Left hindlimb (tissue), 1 donor: ENCODE measurements at places on chromosomes 7 and 10.

- no peak for DNase-seq
These were observed 76.5 kb downstream of the FAM13C start for GRCh38 chr10:59285848-59286247.

- no peak for DNase-seq
These were observed 62.8 kb downstream of the CUBN start for GRCh38 chr10:17066807-17067206.

DNA sequence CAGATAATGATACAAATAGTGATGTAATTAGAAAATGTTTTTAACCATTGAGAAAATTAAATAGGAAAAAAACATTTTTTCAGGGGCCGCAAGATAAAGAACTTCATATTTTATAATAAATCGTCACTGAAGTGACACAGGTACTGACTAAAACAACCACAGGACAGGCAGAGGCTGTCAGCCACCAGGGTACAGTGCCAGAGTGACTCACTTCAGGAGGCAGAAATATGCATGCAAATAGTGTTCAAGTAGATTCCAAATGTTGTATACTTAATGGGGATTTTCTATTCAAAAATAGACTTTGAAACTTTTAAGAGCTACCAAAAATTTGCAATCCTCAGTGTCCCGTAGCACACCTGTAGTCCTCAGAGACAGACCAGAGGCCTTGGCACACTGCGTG lies 68.6 kb downstream of the FRMPD2 start:
- no peak for DNase-seq

DNA sequence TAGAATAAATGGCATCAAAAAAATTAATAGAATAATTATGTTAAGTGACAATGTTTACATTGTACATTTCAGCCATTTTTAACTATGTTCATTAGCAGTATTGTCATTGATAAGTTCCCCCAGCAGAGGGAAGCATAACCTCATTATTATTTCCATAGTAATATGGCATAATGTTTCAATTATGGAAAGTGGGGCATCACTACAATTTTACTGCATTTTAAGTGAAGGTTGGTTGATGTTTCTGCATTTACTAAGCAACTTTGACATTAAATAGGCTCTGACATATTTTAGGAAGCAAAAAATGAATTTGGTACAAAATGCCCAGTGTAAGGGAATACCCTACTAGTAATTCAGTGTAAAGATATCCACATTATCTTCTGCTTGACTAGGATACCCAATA lies 218.3 kb downstream of the SEMA3A start:
- DNase-seq, result no peak

GRCh38 chr7:132080467-132080866 lies 495.8 kb downstream of the PLXNA4 start:
- no peak for DNase-seq

DNA sequence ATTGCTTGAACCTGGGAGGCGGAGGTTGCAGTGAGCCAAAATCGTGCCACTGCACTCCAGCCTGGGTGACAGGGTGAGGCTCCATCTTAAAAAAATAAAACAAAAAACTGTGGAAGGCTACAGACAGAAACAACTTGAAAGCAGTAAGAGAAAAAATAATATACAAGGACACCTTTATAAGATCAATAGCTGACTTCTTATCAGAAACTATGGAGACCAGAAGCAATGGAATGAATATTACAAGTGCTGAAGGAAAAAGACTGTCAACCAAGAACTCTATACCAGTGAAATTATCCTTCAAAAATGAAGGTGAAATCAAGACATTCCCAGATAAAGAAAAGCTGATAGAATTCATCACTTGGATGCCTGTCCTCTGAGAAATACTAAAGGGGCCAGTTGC lies 49.0 kb downstream of the RBAK start:
- no peak for DNase-seq

- no peak for DNase-seq
These were observed 105.0 kb downstream of the SH2D4B start for GRCh38 chr10:80642661-80643060.

DNA sequence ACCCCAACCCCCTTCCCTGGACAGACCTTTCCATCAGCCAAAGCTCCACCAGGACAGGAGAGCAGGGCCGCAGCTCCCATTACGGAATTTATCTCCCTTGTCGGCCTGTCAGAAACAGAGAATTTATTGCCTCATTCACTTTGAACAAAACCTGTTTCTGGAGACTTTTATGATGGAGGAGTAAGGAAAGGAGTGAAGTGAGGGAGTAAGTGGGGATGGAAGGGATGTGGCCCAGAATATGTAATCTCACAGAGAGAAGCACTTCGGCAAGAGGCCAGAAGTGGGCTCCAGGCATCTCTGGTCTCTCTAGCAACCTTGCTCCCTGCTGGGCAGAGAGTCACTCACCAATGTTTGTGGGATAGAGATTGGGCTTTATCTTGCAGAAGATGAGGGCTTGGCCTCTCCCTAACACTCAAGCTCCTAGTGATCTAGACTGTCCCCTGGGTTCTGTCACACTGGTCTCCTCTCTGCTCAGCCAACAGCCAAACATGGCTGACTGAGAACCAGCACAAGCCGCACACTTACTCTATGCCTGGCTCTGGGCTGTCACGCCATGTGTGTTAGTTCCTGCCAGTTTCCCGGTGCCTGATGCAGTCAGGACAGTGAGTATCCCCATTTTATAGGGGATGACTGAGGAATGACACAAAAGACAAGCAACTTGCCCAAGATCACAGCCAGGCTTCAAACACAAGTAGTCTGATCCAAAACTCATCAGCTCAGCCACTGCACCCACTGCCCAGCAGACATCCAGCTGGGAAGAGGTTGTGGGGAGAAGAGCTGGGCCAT lies 149.4 kb upstream of the ZMIZ1 start:
- no peak for DNase-seq

- no peak for DNase-seq
These were observed 5.7 kb upstream of the ZYX start for GRCh38 chr7:143375298-143376034.

GRCh38 chr10:32151871-32152270 lies 95.6 kb upstream of the KIF5B start:
- DNase-seq, result no peak

GRCh38 chr7:23431702-23432199 lies 38.5 kb downstream of the IGF2BP3 start:
- DNase-seq, result no peak

DNA sequence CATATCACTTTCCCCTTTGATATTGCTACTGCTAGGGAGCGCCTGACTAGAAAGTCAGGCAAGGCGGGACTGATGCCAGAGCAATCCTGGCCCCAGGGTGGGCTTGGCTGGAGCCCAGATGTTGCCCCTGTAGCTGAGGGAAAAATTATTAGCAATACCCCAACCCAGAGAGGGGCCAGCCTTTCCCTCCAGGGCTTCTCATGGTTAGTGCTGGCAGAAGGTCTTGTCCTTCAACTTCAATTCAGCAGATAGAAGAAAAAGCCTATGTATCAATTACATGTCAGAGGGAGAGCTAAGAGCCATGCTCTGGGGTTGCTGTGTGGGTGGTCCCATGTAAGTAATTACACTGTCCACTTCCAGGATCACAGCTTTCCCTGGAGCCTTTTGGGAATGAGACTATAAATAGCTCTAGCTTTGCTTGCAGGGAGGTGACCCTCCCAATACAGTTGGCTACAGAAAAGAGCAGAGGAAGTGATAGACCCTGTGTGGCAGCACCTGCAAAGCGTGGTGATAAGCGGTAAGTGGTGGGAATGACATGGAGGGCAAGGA lies 579.1 kb downstream of the CCSER2 start:
- DNase-seq, result no peak

DNA sequence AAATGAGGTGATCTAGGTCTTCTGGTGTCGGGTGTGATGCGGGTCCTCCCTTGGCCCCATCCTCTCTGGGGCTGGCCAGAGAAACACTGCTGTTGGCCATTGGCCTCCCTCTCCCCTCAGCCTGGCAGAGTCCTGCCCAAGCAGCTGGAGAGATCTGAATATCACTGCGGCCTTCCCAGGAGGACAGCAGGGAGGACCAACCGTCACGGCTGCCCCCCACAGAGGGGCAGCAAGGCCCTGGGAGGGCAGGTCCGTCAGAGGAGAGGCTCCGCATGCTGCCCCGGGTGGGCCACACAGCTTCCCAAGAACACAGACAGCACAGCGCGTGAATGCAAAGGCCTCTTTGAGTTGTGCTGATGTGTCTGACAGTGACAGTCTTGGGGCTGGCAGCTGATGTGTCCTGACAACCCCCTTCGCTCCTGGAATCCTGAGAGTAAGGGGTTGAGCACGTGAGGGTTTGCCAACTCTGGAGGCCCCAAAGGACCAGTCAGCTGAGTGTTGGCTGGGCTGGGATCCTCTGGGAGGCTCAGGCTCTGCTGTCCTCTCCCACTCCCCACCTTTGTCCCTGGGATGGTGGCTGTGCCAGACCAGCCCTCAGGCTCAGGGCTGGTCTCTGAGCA lies 132.5 kb upstream of the UNC5B start:
- no peak for DNase-seq

DNA sequence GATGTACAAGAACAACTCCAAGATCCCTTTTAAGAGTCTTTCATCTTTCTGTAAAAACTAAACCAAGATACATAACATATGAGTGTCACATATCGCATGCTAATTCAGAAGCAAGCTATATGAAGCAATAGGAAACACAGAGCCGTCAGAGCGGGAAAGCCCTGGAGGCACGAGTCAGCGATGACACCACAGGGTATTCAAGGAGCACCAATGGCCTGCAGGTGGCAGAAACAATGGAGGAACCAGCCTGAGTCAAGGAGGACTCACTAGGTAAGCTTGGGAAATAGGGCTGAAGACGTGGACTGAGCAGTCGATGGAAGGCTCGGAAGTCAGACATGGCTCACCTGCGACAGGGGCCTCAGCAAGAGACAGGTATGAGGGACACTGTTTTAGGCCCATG lies 214.4 kb downstream of the FAM107B start:
- no peak for DNase-seq

DNA sequence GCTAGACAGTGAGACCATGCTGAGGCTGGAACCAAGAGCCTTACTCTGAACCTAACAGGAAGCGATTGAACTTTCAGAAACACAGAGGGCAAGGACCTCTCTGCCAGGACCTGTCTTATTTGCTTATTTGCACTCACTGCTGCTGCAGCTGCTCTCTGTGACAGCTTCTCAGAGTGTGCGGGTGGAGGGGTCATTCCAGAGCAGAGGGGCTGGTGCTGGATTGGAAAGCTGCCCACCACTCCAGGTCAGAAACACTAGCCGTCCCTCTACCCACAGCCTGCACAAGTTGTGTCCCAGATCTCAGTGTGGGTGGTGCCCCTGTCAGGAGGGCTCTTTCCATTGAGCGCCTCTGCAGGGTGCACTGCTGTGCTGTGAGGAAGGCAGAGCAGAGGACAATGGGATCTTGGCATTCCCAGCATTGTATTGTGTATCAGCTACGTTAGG lies 126.2 kb downstream of the CCNY start:
- no peak for DNase-seq

DNA sequence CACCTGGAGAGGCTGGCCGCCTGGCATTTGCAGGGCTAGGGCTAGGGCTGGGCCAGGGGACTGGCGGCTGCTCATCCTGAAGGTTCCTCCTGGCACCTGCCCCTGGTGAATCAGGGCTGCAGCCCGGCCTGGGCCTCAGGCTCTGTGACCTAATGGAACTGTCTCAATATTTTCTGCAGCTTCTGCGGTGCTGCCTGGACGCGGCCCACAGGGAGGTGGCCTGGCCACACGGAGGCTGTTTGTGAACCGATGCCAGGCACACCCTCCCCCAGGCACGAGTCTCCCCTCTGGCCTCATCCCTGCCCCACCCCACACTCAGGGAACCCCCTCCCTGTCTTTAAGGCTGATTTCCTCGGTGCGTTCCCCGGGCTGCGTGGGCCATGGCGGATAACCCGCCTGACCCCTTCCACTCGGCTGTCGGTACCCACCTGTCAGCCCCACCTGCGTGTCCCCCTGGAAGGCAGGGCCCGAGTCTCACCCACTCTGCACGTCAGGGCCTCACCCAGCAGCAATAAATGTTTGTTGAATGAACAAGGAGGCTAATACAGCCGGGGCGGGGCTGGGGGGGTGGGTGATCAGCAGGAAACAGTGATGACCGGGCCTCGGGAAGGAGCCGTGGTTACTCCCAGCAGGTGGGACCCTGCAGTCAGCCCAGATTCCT lies 54.5 kb upstream of the DNAJB6 start:
- DNase-seq, result no peak

DNA sequence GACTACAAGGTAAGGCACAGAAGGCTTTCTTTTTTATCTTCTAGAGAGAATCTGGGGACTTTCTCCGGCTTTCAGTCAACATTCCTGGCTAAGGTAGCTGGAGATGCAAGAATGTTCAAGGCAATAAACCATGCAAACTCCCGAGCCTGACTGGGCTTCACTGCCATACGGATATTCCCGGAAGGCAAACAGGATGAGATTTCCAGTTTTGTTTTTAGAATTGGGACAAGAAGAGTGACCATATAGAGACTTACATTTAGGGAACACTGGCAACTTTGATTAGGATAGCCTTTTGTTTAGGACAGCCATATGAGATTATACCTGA lies 269 bp downstream of the CALD1 start:
- DNase-seq, result no peak

DNA sequence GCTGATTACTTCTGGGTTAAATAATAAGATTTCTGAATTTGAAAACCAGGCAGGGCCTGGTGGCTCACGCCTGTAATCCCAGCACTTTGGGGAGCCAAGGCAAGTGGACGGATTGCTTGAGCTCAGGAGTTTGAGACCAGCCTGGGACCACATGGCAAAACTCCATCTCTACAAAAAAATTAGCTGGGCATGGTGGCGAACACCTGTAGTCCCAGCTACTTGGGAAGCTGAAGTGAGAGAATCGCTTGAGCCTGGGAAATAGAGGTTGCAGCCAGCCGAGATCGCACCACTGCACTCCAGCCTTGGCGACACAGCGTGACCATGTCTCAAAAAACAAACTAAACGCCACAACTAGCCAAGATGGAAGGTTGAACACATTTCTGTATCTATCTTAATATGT lies 3.5 kb downstream of the CYCS start:
- no peak for DNase-seq

DNA sequence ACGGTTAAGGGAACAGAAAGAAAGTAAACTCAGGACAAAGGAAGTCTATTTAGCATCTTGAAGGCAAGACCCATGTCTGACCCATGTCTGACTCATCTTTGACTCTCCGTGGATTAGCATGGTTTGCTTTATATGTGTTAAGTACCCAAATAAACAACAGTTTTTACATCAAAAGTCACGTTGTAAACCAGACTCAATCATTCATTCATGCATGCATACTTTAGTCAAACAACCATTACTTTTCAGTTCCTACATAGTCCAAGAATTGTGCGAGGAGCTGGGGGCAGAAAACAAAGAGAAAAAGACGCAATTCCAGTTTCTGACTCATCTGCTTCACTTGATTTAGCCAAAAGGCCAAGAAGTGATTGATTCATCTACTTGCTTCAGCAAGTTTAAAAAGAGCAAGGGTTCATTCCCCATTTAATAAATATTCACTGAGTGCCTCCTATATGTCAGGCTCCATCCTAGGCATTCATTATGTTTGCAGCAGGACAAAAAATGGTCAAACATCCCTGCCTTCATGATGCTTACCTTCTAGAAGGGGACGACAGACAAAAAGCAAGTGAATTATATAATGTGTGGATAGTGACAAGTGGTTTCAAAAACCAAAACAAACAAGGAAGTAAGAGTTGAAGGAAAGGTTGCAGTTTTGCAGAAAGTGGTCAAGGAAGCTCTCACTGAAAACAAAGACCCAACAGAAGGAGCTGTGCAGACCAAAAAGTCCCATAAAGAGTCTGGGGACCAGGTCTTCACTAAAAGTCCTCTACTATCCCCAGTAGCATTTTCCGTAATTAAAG lies 116.2 kb downstream of the FAM107B start:
- DNase-seq, result no peak

- DNase-seq, result no peak
These were observed 326.9 kb downstream of the PLXNA4 start for GRCh38 chr7:132249256-132249971.

- peak; percentile 91 for DNase-seq
These were observed 256.6 kb upstream of the GLI3 start for GRCh38 chr7:42493436-42494198.
